NCI-H1092 treated with DMSO at 0.1 percent for 48 hours (cell line): ENCODE measurements at places on chromosomes 3 and 15.

DNA sequence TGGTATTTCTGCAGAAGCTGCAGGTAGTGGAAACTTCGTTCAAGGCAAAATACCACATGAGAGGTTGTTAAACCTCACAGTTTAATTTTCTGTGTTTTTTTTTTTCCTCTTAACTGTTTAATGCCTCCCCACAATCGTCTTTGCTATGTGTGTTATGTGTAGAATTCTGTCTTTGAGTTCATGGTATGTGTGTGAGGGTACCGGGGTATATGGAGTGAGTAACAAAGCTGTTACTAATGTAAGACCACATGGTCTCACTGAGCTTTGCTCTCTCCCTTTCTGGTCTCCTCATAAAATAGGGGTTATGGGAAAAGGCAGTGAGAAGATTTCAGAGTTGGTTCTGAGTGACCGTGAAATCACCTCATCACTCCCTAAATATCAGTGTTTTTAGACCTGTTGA, 143.6 kb downstream of the USP13 start:
- DNase-seq, result no peak

DNA sequence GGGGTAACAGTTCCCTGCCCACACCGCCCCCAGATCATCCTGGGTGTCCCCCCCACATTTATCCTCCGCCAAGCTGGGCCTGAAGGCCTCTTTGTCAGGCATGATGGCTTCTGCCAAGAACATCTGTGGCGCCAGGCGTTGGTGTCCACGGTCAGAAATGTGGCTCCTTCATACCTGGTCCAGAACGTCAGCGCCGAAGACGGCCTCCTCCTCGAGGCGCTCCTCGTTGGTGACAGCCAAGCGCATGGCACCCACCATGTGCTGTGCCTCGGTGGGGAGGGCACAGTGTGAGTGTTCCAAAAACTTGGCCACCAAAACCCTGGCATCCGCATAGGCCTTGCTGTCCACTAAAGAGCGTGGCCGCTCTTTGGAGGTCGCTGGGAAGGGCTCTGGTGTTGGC, 146.5 kb downstream of the NSMCE3 start:
- no peak for DNase-seq

- DNase-seq, result no peak
Observed at GRCh38 chr3:120200493-120201235, 84.4 kb downstream of the GPR156 start.

- no peak for DNase-seq
Observed at GRCh38 chr3:12750658-12751071, 8.4 kb downstream of the TMEM40 start.

DNA sequence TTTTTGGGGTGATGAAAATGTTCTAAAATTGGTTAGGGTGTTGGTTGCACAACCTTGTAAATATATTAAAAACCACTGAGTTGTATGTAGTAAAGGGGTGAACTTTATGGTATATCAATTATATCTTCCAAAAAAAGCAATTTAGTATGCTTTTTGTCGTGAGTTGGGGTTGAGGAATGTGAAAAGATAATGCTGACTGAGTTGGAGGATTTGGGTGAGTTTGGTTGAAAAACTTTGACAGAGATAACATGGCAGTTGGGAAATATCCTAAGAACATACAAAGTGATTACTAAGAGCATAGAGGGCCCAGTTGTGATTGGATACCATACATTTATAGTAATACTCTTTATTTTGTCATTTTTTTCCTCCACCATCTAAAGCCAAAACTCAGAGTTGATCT, 33.6 kb downstream of the HMG20A start:
- no peak for DNase-seq

GRCh38 chr15:99731336-99732123, 1.7 kb downstream of the LYSMD4 start:
- DNase-seq, result no peak

- peak; percentile 64 for DNase-seq
Observed at GRCh38 chr3:38346587-38347410, at the start of gene XYLB. TSS of gene XYLB (plus strand) at chr3:38346785. CDS start at chr3:38346869, 84 bp downstream.
